Endothelial cell (in vitro differentiated cells): ENCODE measurements at places on chromosomes 3 and 15.
A peak's percentile ranks its signal among the peaks of the same experiment; 100 is the strongest.

DNA sequence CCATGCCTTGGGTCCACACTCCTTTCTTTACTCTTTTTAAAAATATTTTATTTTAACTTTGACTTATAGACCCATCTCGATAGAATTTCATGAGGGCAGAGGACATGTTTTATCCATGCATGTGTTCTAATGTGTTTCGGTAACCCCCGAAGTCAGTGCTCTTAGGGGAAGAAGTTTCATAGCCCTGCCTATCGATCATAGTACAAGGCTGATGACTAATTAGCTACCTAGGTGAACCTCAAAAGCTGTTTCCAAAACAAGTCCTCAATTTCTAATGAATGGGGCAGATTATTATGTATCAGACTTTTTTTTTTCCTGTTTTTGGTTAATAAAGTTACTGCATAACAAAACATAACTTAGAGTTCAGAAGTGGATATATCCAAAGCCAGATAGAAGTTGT, 82.0 kb downstream of the MBNL1 start:
- DNase-seq = no peak
- H3K4me1 ChIP-seq = peaks cover 11% of the 10 kb centered on the region
- H3K4me3 ChIP-seq = no peak overlapping the region
- H3K27me3 ChIP-seq = peaks cover 1% of the 10 kb centered on the region
- H3K27ac ChIP-seq = no peak overlapping the region

GRCh38 chr3:110519071-110519470, 552.5 kb upstream of the NECTIN3 start:
- no peaks in the 10 kb centered on the region for H3K4me1 ChIP-seq
- H3K27ac ChIP-seq = no peak overlapping the region
- H3K27me3 ChIP-seq = no peaks in the 10 kb centered on the region

GRCh38 chr15:53400986-53401385, 358.5 kb downstream of the WDR72 start:
- DNase-seq = no peak
- H3K4me1 ChIP-seq = no peaks in the 10 kb centered on the region
- H3K36me3 ChIP-seq = no peaks in the 10 kb centered on the region
- H3K4me3 ChIP-seq = no peak overlapping the region
- H3K27me3 ChIP-seq = no peaks in the 10 kb centered on the region

- no peak overlapping the region for H3K27ac ChIP-seq
- H3K36me3 ChIP-seq = no peaks in the 10 kb centered on the region
- H3K4me1 ChIP-seq = no peaks in the 10 kb centered on the region
- no peak for DNase-seq
- no peak overlapping the region for H3K4me3 ChIP-seq
Measured at GRCh38 chr3:65210026-65210814, 522.4 kb upstream of the ADAMTS9 start.

- H3K27ac ChIP-seq = no peak overlapping the region
- DNase-seq = no peak
- no peaks in the 10 kb centered on the region for H3K36me3 ChIP-seq
- H3K27me3 ChIP-seq = no peaks in the 10 kb centered on the region
- no peak overlapping the region for H3K4me3 ChIP-seq
Measured at GRCh38 chr15:50381438-50381837, 26.4 kb upstream of the GABPB1 start.

DNA sequence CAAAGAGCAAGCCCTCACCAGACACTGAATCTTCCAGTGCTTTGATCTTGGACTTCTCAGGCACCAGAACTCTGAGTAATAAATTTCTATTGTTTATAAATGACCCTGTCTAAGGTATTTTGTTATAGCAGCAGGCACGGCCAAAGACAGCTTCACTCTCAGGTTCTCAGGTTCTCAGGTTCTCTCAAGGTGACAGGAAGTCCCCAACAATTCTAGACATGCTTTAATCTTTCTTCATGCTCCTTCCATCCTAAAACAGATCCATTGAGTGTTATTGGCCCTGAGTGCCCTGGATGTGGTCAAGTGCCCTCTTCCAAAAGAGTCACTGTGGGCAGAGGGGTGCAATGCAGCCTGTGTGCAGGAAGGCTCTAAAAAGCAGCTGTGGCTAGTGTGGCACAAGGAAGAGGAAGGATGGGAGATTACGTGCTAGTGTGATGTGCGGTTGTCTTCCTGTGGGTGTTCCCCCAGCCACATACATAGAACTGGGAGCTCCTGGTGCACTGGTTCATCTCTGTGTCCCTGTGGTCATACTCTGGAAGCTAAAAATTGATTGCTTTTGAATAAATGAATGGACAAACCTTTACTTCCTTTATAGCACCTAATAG, 11.0 kb upstream of the RAB7A start:
- no peaks in the 10 kb centered on the region for H3K36me3 ChIP-seq
- H3K27me3 ChIP-seq = peaks cover 6% of the 10 kb centered on the region
- H3K4me3 ChIP-seq = no peak overlapping the region

GRCh38 chr3:52218937-52219650, 6.4 kb downstream of the TLR9 start:
- H3K27me3 ChIP-seq = peaks cover 17% of the 10 kb centered on the region
- peak overlapping the region; percentile 78 for H3K27ac ChIP-seq
- no peak for DNase-seq
- H3K36me3 ChIP-seq = peaks cover 20% of the 10 kb centered on the region

GRCh38 chr3:143037867-143038266, 36.5 kb downstream of the U2SURP start:
- peaks cover 3% of the 10 kb centered on the region for H3K36me3 ChIP-seq
- H3K27ac ChIP-seq = no peak overlapping the region
- no peaks in the 10 kb centered on the region for H3K27me3 ChIP-seq
- no peak for DNase-seq
- H3K4me1 ChIP-seq = no peaks in the 10 kb centered on the region
- no peak overlapping the region for H3K4me3 ChIP-seq

- no peak for DNase-seq
- no peaks in the 10 kb centered on the region for H3K4me1 ChIP-seq
- H3K27me3 ChIP-seq = peaks cover 3% of the 10 kb centered on the region
- H3K36me3 ChIP-seq = no peaks in the 10 kb centered on the region
- no peak overlapping the region for H3K27ac ChIP-seq
Measured at GRCh38 chr3:59553076-59553475, 503.3 kb upstream of the CFAP20DC start.

DNA sequence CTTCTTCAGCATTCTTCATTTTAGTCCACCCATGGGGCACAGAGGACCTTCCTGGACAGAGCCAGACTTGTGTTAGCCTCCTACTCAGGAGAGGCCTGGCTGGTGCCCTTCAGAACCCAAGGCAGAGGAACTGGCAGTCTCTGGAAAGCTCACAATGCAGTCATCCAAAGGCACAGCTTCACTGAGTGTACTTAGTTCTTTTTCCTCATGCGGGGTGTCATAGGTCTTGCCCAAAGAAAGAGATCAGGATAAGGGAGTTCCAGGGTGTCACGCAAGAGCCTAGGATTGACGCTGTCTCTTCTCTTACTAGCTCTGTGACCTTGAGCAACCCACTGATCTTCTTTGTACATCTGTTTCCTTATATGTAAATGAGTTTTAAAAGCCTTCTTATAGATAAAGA, 58.7 kb downstream of the CD200 start:
- DNase-seq = no peak
- H3K27ac ChIP-seq = peak overlapping the region; percentile 89
- peaks cover 4% of the 10 kb centered on the region for H3K36me3 ChIP-seq
- peaks cover 63% of the 10 kb centered on the region for H3K4me1 ChIP-seq
- no peak overlapping the region for H3K4me3 ChIP-seq

GRCh38 chr3:196219194-196219969, 3.0 kb downstream of the SLC51A start:
- DNase-seq = no peak
- H3K27ac ChIP-seq = no peak overlapping the region
- no peak overlapping the region for H3K4me3 ChIP-seq
- peaks cover 7% of the 10 kb centered on the region for H3K27me3 ChIP-seq
- no peaks in the 10 kb centered on the region for H3K4me1 ChIP-seq
- H3K36me3 ChIP-seq = no peaks in the 10 kb centered on the region

DNA sequence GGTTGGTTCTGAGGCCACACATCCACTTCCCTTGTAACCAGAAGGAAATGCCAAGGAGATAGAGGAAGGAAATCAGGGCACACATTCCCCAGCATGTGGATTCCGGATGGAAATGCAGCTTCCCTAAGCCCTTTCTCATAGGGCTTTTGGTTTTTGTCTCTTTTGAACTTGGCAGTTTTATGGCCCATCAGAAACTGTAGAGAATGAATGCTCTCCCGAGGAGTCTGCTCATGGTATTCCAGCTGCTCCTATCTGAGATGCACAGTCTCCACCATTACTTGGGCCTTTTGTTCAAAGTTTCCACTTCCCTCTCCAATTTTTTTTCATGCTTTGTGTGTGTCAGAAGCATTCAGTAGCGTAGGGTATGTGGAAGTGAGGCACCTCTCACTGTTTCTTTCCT, 21.2 kb downstream of the XYLB start:
- peak overlapping the region; percentile 42 for H3K27ac ChIP-seq
- no peak for DNase-seq
- peaks cover 27% of the 10 kb centered on the region for H3K4me1 ChIP-seq
- peaks cover 23% of the 10 kb centered on the region for H3K36me3 ChIP-seq
- peaks cover 2% of the 10 kb centered on the region for H3K27me3 ChIP-seq

DNA sequence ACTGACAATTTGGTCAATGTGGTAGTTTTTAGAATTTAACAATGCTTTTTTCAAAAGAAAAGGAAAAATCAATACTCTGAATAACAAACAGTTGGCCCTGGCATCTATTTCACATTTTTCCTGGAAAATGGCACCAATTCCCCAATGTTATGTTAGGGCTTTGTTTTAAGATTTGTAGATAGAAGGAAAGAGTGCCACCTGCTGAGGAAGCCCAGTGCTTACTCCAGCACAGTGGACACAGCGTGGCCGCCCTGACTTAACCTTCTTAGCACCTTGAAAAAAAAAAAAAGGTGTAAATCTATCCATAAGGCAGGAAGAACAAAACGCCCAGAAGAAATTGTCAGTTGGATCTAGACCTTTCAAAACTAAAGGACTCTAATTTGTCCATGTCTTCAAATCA, 110.7 kb upstream of the CNTN4 start:
- no peaks in the 10 kb centered on the region for H3K27me3 ChIP-seq
- no peak overlapping the region for H3K27ac ChIP-seq
- H3K36me3 ChIP-seq = no peaks in the 10 kb centered on the region
- H3K4me1 ChIP-seq = no peaks in the 10 kb centered on the region
- H3K4me3 ChIP-seq = no peak overlapping the region

DNA sequence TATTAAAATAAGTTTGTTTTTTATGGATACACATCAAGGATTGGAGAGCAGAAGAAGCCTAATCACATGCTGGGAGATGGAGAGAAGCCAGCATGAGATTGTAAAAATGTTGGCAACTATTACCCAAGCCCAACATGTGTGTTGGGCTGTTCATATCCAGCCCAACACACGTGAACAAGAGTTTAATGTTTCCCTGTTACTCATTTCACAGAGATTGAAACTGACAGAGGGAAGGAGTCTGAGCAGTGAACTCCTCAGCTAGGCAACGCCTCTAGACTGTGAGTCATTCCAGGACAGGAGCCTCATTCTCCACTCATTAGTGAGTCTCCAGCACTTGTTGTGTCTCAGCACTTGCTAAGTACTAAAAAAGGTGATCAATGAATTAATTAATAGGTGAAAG, 43.2 kb upstream of the CMSS1 start:
- DNase-seq = no peak
- H3K4me3 ChIP-seq = no peak overlapping the region
- no peaks in the 10 kb centered on the region for H3K36me3 ChIP-seq

DNA sequence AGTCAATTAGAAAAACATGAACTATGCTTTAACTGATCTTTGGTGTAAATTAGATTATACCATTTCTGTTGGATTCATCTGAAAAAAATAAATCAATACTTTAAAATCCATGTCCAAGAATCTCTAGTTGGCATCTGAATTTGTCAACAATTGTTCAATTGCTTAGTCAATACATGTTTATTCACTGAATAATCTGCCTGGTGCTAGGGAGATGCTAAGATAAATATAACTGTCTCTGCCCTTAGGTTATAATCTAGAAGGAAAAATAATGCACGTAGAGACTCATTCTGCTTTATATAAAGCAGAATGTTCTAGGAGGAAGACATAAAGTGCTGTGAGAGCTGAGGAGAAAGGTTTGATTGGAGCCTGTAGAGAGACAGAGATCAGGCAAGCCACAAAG, 537.2 kb upstream of the IL12A start:
- H3K4me1 ChIP-seq = no peaks in the 10 kb centered on the region
- no peaks in the 10 kb centered on the region for H3K27me3 ChIP-seq
- no peak overlapping the region for H3K4me3 ChIP-seq
- no peak overlapping the region for H3K27ac ChIP-seq
- DNase-seq = no peak

DNA sequence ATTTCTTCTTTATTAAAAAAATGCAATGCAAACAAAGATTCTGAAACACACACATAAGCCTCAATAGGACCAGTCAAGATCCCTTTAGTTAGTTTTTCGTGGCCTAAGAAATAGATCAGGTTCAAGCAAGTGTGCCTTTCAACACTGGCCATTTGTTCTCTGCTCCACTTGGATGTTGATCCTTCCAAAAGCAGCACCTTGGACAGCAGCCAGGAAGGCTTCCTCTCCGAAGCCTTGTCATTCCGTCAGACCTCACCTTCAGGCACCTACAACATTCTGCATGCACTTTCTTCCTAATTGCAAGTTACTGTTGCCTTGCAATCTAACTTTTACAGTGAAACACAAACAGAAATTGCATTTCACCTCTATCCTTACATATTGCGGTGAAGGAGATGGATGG, 155.9 kb upstream of the FEZF2 start:
- DNase-seq = peak; percentile 74
- no peaks in the 10 kb centered on the region for H3K4me1 ChIP-seq
- H3K27ac ChIP-seq = no peak overlapping the region
- no peaks in the 10 kb centered on the region for H3K27me3 ChIP-seq
- H3K36me3 ChIP-seq = no peaks in the 10 kb centered on the region
- no peak overlapping the region for H3K4me3 ChIP-seq

- H3K27me3 ChIP-seq = peaks cover 1% of the 10 kb centered on the region
- H3K27ac ChIP-seq = no peak overlapping the region
- no peaks in the 10 kb centered on the region for H3K4me1 ChIP-seq
- H3K36me3 ChIP-seq = peaks cover 29% of the 10 kb centered on the region
Measured at GRCh38 chr15:43469867-43470266, 23.1 kb downstream of the TP53BP1 start.

- H3K4me3 ChIP-seq = no peak overlapping the region
- no peaks in the 10 kb centered on the region for H3K36me3 ChIP-seq
- DNase-seq = no peak
Measured at GRCh38 chr3:59256230-59256629, 206.4 kb upstream of the CFAP20DC start.

DNA sequence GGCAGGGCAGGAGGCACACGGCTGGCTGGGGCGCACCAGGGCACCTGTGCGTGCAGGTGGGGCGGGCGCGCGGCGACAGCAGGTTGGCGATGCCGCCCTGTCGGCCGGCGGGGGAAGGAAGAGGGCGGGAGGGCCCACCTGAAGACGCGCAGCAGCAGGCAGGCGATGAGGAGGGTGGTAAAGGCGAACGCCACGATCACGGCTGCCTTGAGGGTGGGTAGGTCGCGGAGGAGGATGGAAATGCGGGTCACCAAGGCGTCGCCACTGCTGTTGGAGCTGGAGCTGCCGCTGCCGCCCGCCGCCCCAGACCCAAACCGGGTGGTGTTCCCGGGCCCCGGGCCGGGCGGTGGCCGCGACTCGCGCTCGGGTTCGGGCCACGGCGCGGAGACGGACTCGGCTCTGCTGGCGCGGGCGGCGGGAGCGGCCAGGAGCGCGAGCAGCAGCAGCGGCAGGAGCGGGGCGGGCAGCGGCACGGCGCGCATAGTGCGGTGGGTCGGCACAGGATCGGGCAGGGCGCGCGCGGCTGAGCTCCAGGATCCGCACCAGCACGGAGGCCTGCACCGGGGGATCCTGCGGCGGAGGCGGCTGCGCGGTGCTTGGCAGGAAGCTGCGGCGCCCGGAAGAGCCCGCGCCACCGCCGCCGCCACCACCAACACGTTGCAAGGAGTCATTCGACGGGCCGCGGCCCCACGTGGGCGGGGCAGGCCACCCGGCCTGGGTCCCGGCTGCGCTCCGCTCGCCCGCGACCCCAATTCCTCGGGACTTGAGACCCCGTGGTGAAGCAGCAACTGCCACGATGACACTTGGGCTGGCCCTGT, at the start of gene FAM174B:
TSS of gene FAM174B (minus strand) at position 598 of the 818 bp plus-strand sequence.
- H3K36me3 ChIP-seq = peaks cover 23% of the 10 kb centered on the region
- peak within 1 kb of the TSS; percentile 92 for H3K4me3 ChIP-seq
